ENCODE measurements at places on chromosomes 2 and 18. TPM values are rescaled to one million over a fixed set of nuclear protein-coding genes. Genes with fewer than 3 reads are reported as not detected.

Gene ELOA2
- not detected for total RNA-seq

Gene AKAIN1
- total RNA-seq, result not detected

Gene SPOPL
- total RNA-seq, result 21.8 TPM

Gene UCN
- total RNA-seq, result 4.4 TPM

Gene TM4SF20
- total RNA-seq, result not detected

Gene SATB2
- total RNA-seq, result 43.2 TPM

Gene LAMA1
- total RNA-seq, result 0.03 TPM

Gene XRCC5
- total RNA-seq, result 322 TPM

Gene PLEKHH2
- total RNA-seq, result 15.0 TPM

Gene TMEM131
- total RNA-seq, result 43.4 TPM

Gene ZDBF2
- total RNA-seq, result 4.2 TPM

Data from Panc1 (cell line).